ENCODE measurements at places on chromosomes 16 and 17.

DNA sequence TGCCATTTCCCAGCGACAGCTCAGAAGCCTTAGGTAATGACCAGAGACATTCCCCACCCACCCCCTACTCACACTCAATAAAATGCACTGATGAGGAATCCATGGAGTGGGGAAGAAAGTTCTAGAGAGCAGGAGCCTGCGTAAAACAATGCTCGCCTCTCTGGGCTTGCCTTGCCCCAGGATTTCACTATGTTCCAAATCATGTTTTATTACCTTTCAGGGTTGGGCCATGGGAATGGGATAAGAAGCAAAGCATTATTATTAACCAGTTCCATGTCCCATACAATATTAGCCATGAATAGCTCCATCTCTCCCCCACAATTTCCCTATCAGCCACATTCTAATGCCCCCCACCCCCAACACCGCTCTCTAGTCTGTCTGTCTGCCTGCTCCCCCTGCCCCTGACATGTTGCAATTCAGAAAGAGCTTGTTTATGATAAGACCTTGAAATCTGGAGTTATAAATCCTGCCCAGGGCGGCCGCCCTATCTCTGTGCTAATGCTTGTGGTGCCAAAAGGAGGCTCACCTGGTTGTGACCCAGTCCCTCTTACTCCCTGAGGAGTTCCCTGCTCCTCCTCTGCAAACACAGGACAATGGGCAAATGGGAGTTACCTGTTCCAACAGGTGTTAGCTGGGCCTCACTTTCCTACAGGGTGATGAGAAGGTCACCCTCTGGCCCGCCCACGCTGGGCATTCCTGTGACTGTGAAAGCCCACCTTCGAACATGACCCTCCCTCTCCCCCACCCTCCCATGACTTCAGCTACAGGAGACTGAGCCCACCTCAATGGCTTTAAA lies 28.0 kb upstream of the DDX52 start:
- no peak for DNase-seq

- DNase-seq = no peak
Measured at GRCh38 chr16:50178491-50178941, 25.4 kb downstream of the TENT4B start.

- no peak for DNase-seq
Measured at GRCh38 chr17:15092762-15093161, 172.4 kb downstream of the PMP22 start.

- no peak for DNase-seq
Measured at GRCh38 chr17:38616361-38616760, 10.6 kb upstream of the SRCIN1 start.

GRCh38 chr17:65966072-65966695 lies 225.7 kb downstream of the CEP112 start:
- no peak for DNase-seq

- no peak for DNase-seq
Measured at GRCh38 chr16:57283214-57283958, 1.1 kb downstream of the PLLP start.

- DNase-seq = no peak
Measured at GRCh38 chr17:26809033-26809432, 484.9 kb upstream of the WSB1 start.

DNA sequence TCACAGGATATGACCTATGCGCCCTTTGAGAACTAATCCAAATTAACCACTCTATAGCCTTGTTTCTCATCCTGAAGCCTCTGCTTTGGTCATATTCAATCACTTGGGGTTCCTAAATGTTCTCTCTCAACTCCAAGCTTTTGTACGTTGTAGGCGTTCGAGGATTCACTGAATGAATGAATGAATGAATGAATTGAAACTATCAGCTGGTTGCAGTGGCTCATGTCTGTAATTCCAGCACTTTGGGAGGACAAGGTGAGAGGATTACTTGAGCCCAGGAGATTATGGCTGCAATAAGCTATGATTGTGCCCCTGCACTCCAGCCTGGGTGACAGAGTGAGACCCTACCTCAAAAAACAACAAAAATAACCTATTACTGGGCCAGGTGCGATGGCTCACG lies 5.9 kb upstream of the SUMO2 start:
- no peak for DNase-seq

DNA sequence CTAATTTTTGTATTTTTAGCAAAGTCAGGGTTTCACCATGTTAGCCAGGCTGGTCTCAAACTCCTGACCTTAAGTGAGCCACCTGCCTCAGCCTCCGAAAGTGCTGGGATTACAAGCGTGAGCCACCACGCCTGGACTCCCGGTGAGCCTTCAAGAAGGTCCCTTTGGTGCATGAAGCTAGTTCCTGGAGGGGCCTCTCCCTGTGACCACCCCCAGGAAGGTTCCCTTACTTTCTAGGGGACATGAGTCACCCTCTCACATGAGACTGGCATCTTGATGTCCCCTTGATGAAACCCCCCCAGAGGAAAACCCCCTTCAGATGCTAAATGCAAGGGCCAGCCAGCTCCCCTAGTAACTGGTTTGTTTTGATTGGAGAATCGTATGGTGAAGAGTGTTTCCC lies 12.8 kb downstream of the CARHSP1 start:
- DNase-seq = no peak

- no peak for DNase-seq
Measured at GRCh38 chr17:33858121-33858520, 397.0 kb upstream of the CCL2 start.
